ENCODE measurements at places on chromosomes 16 and 17. TPM values are rescaled to one million over a fixed set of nuclear protein-coding genes. Genes with fewer than 3 reads are reported as not detected.

- DNase-seq: no peak
Observed at GRCh38 chr16:66473051-66473571, 46.0 kb downstream of the BEAN1 start.

- no peak for DNase-seq
Observed at GRCh38 chr16:82061861-82062525, 26.9 kb downstream of the HSD17B2 start.

- DNase-seq: no peak
Observed at GRCh38 chr17:7610641-7611040, 4.1 kb downstream of the FXR2 start.

- DNase-seq: no peak
Observed at GRCh38 chr16:28110074-28110473, 46.6 kb upstream of the GSG1L start.

- DNase-seq: no peak
Observed at GRCh38 chr17:43515656-43516055, 30.5 kb downstream of the ETV4 start.

- no peak for DNase-seq
Observed at GRCh38 chr16:56814537-56815432, 50.2 kb upstream of the SLC12A3 start.

DNA sequence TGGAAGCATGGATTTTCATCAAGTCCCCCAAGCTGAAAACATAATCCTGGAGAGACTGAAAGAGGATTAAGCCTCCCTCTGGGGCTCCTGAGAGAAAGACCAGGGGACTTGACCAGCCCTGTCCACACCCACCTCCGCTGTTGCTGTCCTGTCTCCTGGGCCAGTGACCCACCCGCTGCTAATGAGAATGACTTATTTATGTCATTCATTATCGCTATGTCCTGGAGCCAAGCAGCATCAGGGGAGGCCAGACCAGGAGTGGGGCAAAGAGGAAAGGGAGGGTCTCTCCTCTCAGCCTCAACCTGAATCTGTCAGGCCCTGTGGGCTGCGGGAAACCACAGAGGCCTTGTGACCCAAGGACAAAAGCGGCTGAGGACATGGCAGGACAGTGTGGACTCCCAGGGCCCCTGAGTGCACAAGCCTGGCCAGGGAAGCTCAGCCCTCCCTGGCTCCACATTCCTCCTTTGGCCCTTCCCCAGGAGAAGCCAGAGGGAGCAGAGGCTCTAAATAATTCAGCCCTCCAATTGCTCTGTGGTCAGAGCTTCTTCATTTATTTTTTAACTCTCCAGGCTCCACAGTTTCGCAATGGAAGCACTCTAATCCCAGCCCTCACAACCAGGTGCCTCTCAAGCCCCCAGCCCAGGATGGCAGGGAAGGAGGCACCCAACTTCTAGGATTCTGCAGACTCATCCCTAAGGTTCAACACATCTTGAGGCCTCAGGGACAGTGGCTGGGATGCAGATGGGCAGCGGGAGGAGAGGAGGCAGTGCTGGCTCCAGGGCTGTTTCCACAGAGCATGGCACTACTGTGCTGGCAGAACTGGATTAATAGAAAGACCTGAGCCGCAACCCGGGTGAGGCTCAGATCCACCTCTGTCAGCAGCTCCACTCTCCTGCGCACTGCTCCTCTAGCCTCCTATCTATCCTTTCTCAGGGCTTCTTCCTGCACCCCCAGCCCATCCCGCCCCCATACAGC lies 19.1 kb downstream of the CUEDC1 start:
- no peak for DNase-seq

DNA sequence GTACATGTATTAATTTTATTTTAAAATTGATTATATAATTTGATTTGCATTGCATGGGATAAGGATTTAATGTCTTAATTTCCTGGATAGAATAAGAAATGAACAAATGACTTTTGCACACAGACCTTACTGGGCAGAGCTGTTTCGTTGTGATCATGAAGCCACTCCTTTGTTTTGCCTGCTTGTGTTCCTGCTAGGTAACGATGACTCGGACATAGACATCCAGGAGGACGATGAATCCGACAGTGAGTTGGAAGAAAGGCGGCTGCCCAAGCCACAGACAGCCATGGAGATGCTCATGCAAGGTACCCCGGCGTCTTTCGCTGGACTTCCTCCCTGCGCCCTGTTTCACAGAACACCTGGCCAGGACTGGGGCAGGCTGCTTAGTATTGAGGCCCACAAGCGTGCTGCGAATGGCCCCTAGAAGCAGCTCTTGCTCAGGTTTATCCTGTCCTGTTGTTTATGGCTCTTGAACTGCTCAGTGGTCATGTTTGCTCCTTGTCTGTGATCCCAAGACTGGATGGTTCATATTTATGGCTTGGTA lies 29.6 kb downstream of the CLUAP1 start:
- DNase-seq: no peak

Gene FA2H
- total RNA-seq: not detected

Gene ST6GALNAC2
- total RNA-seq: 1.0 TPM

DNA sequence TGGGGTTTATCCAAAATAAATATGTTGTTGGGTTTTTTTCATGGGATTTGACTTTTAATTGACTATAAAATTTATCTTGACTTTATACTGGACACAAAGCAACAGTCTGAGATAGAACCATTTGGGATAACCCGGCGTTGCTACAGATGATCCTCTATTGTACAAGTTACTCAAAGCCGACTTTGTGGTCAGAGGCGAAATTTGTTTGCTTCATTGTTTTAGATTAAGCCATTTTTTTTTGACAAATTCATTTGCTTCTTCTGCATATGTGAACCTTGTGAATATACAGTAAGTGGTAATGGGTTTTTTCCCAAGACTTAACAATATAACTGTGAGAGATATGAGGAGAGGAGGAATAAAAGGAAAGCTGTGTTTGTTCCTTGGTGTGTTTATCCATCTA lies 11.8 kb downstream of the MYO1D start:
- DNase-seq: no peak

DNA sequence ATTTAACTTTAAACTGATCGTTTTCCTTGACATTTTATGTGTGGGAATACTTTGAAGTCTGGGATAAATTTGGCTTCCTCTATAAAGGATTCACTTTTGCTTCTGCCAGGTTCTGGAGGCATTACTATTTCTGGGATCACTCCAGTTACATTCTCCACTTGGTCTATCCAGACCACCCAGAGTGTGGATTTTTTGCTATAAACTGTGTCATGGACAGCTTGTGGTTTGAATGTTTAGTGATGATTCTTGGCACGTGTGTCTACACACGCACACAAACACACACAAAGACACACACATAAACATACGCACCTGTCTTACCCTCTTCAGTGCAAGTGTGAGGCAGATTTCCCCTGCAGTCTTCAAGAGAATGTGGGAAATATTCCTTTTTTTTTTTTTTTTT lies 27.4 kb upstream of the MSI2 start:
- no peak for DNase-seq

DNA sequence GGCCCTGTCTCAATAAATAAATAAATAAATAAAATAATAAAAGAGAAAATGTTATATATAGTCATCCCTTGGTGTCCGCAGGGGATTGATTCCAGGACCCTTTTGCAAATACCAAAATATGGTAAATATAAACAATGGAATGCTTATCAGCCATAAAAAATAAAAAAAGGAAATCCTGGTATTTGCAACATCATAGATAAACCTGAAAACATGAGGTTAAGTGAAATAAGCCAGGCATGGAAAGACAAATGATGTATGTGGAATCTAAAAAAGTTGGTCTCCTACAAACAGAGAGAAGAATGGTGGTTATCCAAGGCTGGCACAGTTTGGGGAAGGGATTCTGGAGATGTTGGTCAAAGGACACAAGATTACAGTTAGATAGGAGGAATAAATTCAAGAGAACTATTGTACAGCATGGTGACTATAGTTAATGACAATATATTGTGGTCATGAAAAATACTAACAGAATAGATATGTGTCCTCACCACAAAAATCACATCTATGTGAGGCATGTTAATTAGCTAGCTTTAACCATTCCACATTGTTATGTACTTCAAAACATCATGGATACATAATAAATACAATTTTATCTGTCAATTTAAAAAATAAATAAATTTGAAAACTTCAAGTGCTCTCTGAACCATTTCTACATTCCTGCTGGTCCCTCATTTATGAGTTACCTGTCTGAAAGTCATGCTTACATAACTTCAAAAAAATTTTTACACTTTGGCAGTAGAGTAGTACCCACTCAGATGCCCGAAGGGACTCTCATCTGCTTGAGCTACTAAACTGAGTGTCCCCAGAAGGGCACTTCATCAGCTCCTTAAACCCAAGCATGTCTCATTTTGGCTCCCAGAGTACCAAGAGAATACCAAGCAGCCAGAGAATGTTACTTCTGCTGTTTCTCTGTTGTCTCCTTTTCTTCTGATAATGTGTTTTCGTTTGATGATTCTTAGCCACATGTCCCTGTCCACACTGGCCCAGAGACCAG lies 26.6 kb downstream of the N4BP1 start:
- DNase-seq: no peak

Gene STAC2
- total RNA-seq: not detected

Gene SLC16A11
- total RNA-seq: 1.8 TPM

Gene PRSS27
- 1.3 TPM for total RNA-seq

- DNase-seq: no peak
Observed at GRCh38 chr17:60445144-60445543, 22.9 kb downstream of the CHCT1 start.

GRCh38 chr17:7849130-7849750 lies 5.6 kb upstream of the TMEM88 start:
- DNase-seq: no peak

- peak; percentile 29 for DNase-seq
Observed at GRCh38 chr17:4940555-4941318, 669 bp downstream of the RNF167 start.

- no peak for DNase-seq
Observed at GRCh38 chr16:69250081-69250480, 61.1 kb upstream of the VPS4A start.

GRCh38 chr17:13484020-13484419 lies 117.7 kb downstream of the HS3ST3A1 start:
- DNase-seq: no peak

DNA sequence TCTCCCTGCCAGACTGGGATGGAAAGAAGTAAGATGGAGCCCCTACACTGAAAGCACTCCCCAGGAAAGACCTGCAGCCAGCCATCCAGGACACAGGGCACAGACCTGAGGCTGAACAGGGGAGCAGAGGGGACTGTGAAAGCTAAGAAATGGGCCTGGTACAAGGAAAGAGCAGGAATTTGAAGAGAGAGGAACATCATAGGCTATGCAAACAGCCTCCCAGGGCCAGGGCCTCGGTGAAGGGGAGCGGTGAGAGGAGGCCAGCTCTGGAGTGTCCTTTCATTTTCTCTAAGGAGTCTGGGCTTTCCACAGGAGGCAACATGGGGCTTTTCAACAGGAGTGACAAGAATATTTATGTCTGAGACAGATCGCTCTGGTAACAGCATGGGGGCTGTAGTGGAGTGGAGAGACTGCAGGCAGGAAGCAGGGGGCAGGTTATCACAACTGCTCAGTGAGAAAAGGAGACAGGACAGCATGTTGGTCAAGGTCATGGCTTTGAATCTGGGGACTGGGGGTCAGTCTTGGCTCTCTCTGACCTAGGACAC lies 50.1 kb downstream of the TOM1L2 start:
- no peak for DNase-seq

Gene HYDIN
- total RNA-seq: not detected

Gene TEX19
- not detected for total RNA-seq

Gene CLEC19A
- not detected for total RNA-seq

- DNase-seq: no peak
Observed at GRCh38 chr16:73018821-73019456, 29.0 kb downstream of the ZFHX3 start.

- no peak for DNase-seq
Observed at GRCh38 chr16:59758848-59759247, 1024.7 kb upstream of the GOT2 start.

- no peak for DNase-seq
Observed at GRCh38 chr17:39688475-39688835, 598 bp upstream of the PGAP3 start.

- no peak for DNase-seq
Observed at GRCh38 chr16:48194828-48195556, 39.2 kb upstream of the ABCC12 start.

Gene CDH15
- total RNA-seq: not detected

Gene CCL8
- total RNA-seq: not detected

GRCh38 chr16:3587547-3588110 lies 10.4 kb upstream of the NLRC3 start:
- DNase-seq: no peak

DNA sequence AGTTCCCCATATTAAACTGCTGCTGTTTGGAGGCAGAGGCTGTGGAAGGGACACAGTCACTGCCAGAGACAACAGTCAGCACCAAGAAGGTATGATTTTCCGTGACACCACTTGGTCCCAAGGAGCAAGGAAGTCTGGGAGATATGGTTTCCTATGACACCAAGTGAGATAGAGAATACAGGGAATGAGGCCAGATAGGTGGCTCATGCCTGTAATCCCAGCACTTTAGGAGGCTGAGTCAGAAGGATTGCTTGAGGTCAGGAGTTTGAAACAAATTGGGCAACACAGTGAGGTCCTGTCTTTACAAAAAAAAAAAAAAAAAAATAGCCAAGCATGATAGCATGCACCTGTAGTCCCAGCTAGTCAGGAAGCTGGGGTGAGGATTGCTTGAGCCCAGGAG lies 90.8 kb downstream of the ABCC12 start:
- no peak for DNase-seq

GRCh38 chr16:12303653-12304052 lies 327.1 kb downstream of the SNX29 start:
- DNase-seq: no peak

Gene PLXDC1
- 2.5 TPM for total RNA-seq

GRCh38 chr16:23453338-23454052 lies 506 bp upstream of the COG7 start:
- DNase-seq: no peak

DNA sequence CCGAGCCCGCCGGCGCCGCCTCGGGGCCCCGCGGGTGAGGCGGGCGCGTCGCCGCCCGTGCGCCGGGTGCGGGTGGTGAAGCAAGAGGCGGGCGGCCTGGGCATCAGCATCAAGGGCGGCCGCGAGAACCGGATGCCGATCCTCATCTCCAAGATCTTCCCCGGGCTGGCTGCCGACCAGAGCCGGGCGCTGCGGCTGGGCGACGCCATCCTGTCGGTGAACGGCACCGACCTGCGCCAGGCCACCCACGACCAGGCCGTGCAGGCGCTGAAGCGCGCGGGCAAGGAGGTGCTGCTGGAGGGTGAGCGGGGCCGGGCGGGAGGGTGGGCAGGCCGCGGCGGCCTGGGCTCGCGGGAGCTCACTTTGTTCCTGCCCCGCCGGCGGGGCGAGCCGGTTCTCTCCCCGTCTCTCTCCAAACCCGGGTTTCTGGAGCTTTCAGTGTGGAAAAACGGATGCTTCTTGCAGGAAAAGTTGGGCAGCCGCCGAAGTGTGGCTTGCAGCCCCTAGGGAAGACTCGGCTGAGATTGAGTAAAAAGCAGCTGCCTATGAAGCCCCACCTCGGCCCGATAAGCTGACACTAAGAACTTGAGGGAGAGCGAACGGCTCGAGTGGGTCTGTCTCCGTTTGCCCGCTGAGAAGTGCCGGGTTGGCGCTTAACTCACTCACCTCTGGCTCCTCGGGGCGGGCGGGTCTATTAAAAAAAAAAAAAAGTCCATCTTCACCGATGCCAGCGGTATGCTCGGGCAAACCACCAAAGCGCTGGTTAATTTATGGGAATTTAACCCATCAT lies 677 bp downstream of the SNTB2 start:
- peak; percentile 27 for DNase-seq
